ENCODE measurements at places on chromosomes 16 and 17. TPM values are rescaled to one million over a fixed set of nuclear protein-coding genes. Genes with fewer than 3 reads are reported as not detected.

Gene HAPSTR1
- total RNA-seq: 30.5 TPM

Gene CHST6
- total RNA-seq: 0.13 TPM

Gene KRT15
- total RNA-seq: 5.0 TPM

Gene ATP6V0D1
- 119 TPM for total RNA-seq

Gene NPTX1
- 91.0 TPM for total RNA-seq

Gene CHD3
- total RNA-seq: 69.6 TPM

Gene COIL
- total RNA-seq: 21.7 TPM

Gene ACBD4
- 8.9 TPM for total RNA-seq

Gene SDR42E1
- total RNA-seq: 1.2 TPM

Gene NPIPB5
- total RNA-seq: 21.2 TPM

Gene MC1R
- total RNA-seq: 7.0 TPM

Gene SLC52A1
- total RNA-seq: 1.2 TPM

Gene TBC1D3C
- 0.06 TPM for total RNA-seq

Gene B9D1
- total RNA-seq: 42.6 TPM

Gene ADAP2
- total RNA-seq: 3.7 TPM

Gene ANKFN1
- not detected for total RNA-seq

Gene DCUN1D3
- 4.5 TPM for total RNA-seq

Gene TBC1D3K
- not detected for total RNA-seq

Gene MGAT5B
- 20.2 TPM for total RNA-seq

Gene SPN
- not detected for total RNA-seq

Gene NXPH3
- 0.46 TPM for total RNA-seq

Gene GABARAP
- 605 TPM for total RNA-seq

Gene SBK1
- 0.13 TPM for total RNA-seq

Gene CDH5
- total RNA-seq: 0.28 TPM

Gene LGALS9B
- not detected for total RNA-seq

Gene HES7
- total RNA-seq: 1.4 TPM

Gene AANAT
- 0.21 TPM for total RNA-seq

Gene PIK3R5
- not detected for total RNA-seq

Gene SYT17
- 11.6 TPM for total RNA-seq

Gene STH
- not detected for total RNA-seq

Gene LDHD
- 0.63 TPM for total RNA-seq

Gene ABCA10
- 0.22 TPM for total RNA-seq

Gene KRTAP4-2
- total RNA-seq: not detected

Gene SYCE1L
- 7.8 TPM for total RNA-seq

Gene VMO1
- 1.3 TPM for total RNA-seq

Gene TP53TG3C
- 0.17 TPM for total RNA-seq

Gene PRRT2
- total RNA-seq: 0.40 TPM
